ENCODE measurements at places on chromosomes 12 and 14.

GRCh38 chr12:130916241-130916911, 37.3 kb upstream of the ADGRD1 start:
- peak; percentile 85 for DNase-seq

DNA sequence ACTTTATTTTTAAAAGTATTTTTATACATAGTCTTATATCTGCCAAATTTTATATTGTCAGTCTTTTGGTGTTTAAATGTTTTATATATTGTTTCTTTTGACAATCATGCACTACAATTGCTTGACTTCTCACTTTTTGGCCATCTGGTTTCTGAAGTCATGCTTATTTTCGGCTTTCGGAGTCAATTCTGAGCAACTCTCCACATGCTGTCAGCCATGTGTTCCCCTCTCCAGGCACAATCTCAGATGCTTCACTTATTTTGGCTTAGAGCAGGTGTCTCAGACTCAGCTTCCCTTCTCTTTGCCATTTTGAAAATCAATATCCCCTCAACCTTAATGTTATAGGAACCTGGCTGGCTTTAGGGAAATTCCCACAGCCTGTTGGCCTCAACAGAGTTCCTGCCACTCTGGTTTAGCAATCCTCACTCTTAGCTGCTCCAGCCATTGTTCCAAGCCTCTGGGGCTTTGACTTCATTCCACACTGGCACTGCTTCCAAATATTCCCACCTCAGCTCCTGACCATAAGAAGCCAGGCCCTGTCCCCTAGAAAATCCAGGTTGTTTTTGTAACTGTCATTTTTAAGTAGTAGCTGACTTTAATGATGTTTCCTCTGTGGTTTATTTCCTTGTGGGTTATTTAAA, 125.5 kb upstream of the FAR2 start:
- peak; percentile 2 for DNase-seq

- peak; percentile 62 for DNase-seq
These were observed 3.1 kb upstream of the RIC8B start for GRCh38 chr12:106771425-106771824.

DNA sequence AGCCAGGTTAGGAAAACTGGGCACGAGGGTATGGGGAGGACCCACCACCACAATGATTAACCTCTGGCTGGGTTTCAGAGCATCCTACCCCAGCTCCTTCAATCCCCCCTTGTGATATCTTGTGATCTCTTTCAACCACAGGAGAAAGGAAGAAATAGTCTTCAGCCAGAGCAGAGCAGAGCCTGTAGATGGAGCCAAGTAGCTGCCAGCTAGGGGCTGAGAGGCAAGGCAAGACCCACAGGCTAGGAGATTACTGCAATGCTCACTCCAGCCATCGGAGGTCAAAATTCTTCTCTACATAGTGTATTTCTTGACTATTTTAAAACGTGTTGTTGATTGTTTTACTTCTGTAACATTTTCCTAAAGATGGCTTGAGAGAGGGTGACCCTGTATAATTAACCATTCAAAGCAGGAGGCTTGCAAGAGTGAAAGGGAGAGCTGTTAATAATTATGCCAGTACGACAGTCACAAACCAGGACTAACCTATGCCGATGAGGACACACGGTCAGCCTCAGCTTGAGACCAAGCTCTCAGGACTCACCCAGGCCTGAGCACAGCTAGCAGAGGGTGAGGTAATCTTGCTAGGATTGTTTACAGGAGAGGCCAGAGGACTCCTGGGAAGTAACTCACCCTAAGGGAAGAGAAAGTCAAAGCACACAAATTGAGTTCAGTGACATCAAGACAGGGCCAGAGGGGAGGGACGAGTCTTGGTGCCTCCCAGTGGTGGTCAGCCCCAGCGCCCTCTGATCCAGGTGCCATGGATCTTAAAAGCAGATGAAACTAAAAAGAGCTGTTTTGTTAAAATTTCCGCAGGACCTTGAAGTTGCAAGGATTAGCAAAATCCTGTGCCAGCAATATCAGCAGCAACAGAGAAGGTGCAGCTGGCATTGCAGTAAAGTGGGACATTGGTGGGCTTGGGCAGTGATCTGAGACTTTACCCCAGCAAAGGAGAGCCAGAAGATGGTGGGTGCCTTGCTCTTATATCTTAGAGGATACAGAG, 29.8 kb upstream of the CDKN3 start:
- peak; percentile 83 for DNase-seq

DNA sequence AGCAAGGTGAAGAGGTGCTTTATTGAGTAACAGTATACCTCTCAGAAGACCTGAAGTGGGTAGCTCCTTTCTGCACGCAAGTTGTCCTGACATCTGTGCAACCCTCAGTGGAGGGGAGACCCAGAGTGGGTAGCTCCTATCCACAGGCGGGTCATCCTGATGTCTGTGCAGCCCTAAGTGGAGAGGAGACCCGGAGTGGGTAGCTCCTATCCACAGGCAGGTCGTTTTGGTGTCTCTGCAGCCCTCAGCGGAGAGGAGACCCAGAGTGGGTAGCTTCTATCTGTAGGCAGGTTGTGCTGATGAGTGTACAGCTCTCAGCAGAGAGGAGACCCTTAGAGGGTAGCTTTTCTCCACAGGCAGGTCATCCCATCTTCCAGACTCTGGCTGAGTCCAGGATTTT, 45.1 kb upstream of the PRPF39 start:
- DNase-seq, result peak; percentile 27

GRCh38 chr12:130487636-130488357, 150.1 kb downstream of the PIWIL1 start:
- DNase-seq, result no peak

DNA sequence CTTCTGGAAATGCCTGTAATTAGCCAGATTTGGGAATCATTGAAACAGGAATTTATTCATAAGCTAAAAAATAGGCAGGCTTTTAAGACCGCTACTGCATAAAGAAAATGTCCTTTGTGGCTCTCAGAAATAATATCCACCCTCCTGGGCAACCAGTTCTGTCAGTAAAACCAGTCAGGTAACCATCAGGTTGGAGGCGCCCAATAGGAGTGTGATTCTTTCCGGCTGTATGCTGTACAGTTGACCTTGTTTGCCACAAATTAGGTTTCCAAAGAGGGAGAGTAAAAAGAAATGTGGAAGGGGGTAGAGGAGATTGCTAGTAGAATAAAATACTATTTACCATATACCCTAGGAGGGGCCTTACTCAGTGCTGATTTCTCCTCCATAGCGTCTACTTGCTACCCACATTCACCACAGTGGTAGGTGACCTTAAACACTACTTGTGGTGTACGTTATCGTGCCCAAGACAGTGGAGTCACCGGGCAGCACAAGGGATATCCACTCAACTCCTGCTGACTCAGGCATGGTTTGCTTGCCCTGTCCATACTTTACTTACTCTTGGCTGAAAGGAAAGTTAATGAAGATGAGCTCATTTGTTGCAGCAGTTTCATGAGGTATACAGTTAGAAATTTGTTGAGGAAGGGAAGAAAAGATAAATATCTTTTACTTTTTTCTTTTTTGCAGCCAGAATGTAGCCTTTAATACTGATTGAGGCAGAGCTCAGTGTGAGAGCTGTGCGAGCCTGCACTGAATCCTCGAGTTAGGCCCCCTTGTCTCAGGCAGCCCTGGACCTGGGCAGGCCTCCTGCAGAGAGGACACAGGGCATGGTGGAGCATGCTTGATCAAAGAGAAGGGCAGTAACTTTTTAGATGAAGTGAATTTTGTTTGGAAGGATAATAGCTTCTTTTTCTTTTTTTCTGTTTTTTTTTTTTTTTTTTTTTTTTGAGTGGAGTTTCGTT, 76.7 kb downstream of the DIP2B start:
- DNase-seq, result no peak

- DNase-seq, result no peak
These were observed 380.8 kb downstream of the ALG10 start for GRCh38 chr12:34402899-34403705.

GRCh38 chr14:88198446-88198845, 124.6 kb downstream of the KCNK10 start:
- no peak for DNase-seq

Data from GM23338 (cell line).